Activated T-cell treated with anti-CD3 and anti-CD28 coated beads for 1 hour (primary cell): ENCODE measurements at places on chromosomes 7 and 10.

- no peak for DNase-seq
Observed at GRCh38 chr10:4529266-4529665, 296.7 kb upstream of the AKR1E2 start.

GRCh38 chr7:118040562-118040961 lies 143.4 kb upstream of the LSM8 start:
- DNase-seq = no peak

DNA sequence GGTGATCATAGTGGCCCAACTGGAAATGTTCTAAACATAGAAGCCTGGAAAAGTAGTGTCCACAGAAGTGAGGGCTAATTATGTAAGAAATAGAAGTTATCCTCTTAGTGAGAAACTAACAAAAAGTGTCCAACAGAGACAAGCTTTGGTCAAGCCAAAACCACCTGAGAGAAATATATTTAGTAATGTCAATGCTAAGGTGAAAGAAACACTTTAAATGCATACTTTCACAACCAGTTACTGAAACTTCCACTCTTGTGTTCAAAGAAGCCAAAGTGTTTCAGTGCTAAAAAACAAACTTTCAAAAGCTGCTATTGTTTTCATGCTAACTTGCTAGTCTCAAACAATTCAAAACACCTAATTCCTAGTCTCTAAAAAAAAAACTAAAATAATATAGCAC lies 18.1 kb downstream of the RAB11FIP2 start:
- no peak for DNase-seq

GRCh38 chr10:68562661-68563570 lies 2.8 kb downstream of the TET1 start:
- no peak for DNase-seq

DNA sequence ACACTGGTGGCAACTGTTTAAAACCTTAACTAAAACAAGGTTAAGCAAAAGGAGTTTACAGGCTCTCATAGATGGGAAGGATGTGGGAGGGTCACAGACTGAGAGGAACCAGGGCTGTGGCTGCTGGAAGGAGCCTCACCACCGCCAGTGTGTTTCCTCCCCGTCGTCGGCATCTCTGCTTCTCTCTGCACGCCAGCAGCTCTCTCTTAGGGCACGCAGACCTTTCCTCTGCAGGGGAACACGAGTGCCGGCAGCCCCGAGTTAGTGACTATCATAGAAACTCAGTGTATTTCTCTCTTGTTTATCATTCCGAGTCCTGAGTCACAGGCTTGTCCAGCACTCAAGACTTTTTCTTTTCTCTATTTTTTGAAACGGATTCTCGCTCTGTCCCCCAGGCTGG lies 8.1 kb upstream of the SH2D4B start:
- peak; percentile 43 for DNase-seq

GRCh38 chr10:113476191-113476590 lies 76.7 kb upstream of the HABP2 start:
- DNase-seq = no peak

DNA sequence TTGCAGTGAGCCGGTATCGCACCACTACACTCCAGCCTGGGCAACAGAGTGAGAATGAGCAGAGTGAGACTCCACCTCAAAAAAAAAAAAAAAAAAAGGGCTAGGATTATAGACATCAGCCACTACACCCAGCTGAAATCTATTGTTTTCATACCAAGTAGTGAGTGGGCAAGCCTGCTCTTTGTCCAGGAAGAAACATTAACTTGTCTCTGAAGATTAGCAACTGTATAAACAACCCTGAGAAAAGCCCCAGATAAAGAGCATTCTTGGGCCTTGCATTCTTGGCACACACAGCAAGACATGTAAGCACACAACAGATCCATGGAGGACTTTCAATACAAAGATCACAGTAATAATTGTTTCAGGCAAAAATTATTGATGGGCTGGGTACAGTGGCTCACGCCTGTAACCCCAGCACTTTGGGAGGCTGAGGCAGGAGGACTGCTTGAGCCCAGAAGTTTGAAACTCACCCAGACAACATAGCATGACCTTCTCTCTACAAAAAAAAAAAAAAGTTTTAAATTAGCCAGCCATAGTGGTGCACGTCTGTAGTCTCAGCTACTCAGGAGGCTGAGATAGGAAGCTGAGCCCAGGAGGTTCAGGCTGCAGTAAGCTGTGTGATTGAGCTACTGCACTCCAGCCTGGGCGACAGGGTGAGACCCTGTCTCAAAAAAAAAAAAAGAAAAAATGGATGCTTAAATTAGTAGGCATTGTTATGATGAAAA lies 4.4 kb downstream of the PSPH start:
- no peak for DNase-seq

GRCh38 chr10:26177341-26177740 lies 39.2 kb upstream of the GAD2 start:
- no peak for DNase-seq

GRCh38 chr7:138542183-138542582 lies 82.1 kb downstream of the TRIM24 start:
- DNase-seq = no peak

DNA sequence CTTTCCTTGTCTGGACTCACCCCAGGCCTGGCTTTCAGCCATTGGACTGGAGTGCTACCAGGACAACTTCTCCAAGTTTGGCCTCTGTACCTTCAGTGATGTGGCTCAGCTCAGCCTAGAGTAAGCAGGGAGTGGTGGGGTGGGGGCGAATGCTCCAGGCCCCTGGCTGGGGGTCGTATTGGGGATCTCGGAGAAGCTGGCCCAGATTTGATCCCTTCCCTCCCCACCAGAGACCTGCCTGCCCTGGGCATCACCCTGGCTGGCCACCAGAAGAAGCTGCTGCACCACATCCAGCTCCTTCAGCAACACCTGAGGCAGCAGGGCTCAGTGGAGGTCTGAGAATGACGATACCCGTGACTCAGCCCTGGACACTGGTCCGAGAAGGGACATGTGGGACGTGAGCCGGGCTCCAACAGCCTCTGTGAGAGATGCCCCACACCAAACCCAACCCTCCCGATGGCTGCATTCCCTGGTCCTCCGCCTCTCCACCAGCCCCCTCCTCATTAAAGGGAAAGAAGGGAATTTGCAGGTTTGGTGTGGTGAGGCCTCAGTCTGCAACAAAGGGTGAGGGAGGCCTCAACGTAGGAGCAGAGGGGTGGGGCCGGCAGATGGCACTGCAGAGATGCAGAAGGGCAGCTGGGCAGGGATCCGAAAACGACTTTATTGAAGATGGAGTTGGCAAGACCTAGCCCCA lies 14.8 kb downstream of the TRPV6 start:
- DNase-seq = no peak

GRCh38 chr7:23545493-23545892 lies 13.7 kb upstream of the TRA2A start:
- DNase-seq = no peak

DNA sequence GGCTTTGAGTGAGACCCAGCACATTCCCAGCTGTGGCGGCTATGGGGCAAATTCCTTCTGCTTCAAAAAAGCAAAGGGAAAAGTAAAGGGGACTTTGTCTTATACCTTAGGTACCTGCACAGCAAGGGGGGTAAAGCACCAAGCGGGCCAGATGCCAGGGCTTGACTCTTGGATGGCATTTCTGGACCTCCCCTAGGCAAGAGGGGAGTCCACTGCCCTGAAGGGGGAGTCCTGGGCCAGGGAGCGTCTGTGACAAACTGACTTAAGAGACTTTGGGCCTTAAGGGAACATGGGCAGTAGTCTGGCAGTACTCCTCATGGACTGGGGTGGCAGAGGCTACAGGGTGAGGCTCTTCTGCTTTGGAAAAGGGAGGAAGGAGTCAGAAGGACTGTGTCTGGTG lies 16.1 kb upstream of the FOXI2 start:
- no peak for DNase-seq

- no peak for DNase-seq
Observed at GRCh38 chr10:52379287-52379686, 65.2 kb downstream of the DKK1 start.

- peak; percentile 36 for DNase-seq
Observed at GRCh38 chr10:7408291-7409044, 2.4 kb downstream of the SFMBT2 start.

DNA sequence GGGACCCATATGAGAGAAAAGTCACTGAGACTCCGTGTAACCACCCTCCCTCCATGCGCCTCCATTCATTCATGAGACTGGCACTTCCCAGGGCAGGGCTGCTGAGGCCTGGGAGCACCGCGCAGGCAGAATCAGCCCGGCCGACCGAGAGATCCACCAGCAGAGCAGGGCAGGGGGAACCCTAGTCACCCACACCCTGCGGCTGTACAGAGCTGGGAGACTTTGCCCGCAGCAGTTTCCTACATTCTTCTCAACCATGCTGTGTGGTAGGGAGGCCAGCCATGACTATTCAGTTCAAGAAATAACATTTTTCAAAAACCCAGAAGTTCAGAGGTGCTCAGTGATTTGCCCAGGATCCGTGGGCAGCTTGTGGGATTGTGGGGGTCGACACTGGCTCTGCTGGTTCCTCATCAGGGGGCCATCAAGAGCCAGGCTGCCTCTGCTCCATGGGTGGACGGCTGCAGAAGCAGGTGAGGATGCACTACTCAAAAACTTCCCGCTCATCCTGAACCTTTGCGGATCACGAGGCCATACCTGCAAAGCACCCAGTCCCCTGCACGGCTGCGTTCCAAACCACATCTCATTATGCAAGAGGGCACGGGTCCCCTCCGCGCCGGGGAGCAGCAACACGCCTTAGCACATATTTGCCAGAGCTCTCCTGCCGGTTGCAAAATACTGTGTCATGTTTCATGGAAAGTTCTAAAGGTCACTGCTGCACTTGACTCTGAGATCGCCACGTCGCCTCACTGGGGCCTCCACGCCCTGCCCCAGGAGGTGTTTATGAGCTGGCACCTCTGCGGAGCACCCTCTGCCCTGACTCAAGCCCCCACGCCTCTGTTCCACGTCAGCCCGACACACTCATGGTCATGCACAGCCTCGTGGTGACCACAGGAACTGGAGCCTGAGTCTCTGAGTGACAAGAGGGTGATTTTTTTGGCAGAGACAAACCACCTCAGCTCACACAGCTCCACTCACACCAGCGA lies 132.0 kb downstream of the PRKAG2 start:
- DNase-seq = no peak

GRCh38 chr10:30709229-30709628 lies 79.7 kb upstream of the LYZL2 start:
- no peak for DNase-seq

GRCh38 chr7:6379886-6380285 lies 67.9 kb downstream of the DAGLB start:
- DNase-seq = no peak

DNA sequence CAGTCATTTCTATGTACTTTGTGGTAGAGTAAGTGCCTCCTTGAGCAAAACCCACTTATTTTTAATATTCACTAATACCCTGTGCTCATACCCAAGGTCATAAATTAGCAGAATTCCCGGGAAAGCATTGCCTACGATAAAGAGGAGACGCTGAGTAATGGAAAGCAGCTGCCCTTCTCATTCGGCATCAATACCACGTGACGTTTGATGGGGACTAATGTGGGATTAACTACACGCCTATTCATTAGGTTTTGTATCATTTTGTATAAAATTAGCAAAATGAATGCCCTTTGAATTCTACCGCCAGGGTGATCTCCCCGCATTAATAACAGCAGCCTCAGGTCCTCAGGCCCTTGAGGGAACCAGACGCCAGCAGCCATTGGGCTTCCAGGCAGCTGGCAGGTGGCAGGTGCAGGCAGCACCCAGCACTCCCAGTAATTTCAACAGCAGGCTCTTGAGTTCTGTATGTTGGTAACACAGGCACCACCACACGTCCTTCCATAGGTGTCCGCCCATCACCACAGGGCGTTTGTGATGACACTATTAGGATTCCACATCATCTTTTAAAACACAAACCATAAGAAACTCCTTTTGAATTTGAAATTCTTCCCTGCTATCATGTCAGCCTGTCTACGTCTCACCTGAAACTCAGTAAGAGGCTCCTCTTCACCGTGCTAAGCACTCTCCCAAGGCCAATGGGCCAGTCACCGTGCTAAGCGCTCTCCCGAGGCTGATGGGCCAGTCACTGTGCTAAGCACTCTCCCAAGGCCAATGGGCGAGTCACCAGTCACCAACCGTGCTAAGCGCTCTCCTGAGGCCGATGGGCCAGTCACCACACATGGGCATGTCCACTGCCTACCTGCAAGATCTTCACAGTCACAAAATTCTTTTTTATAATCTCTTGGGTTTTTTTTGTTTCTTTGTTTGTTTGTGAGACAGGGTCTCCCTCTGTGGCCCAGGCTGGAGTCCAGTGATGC lies 509.4 kb downstream of the PTPRN2 start:
- DNase-seq = no peak

- no peak for DNase-seq
Observed at GRCh38 chr7:158811461-158811860, 17.8 kb downstream of the ESYT2 start.

DNA sequence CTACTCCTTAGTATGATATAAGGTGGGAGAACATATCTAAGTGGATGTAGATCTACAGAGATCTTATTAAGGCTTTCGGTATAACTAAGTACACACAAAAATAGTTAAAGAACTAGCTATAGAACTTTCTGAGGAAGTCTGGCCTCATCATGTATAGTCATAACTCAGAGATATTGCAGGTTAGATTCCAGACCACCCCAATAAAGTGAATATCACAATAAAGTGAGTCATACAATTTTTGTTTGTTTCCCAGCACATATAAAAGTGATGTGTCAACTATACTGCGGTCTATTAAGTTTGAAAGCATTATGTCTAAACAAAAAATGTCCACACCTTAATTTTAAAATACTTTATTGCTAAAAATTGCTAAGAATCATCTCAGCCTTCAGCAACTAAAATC lies 24.7 kb upstream of the SEMA3A start:
- DNase-seq = no peak

- no peak for DNase-seq
Observed at GRCh38 chr7:1458683-1459511, at the start of gene MICALL2. Gene MICALL2 (minus strand): TSS chr7:1459470. CDS start chr7:1459326, 144 bp downstream.

DNA sequence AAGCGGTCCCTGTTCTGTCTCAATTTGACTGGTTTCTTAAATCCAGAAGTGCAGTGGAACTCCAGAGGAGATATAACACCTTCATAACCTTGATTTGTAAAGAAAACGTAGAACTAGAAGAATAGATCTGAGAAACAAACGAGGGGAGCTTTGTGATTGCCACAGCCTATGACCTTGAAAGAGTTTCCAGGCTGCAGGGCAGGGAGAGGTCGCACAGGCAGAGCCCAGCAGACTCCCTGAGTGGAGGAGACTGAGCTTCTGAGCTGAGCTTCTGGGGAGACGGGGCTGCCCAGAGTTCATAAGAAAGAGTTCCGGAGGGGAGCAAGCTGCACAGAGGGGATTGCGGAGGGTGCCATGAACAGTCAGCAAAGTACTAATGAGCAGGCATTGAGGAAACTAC lies 57.8 kb downstream of the FAM185A start:
- no peak for DNase-seq

DNA sequence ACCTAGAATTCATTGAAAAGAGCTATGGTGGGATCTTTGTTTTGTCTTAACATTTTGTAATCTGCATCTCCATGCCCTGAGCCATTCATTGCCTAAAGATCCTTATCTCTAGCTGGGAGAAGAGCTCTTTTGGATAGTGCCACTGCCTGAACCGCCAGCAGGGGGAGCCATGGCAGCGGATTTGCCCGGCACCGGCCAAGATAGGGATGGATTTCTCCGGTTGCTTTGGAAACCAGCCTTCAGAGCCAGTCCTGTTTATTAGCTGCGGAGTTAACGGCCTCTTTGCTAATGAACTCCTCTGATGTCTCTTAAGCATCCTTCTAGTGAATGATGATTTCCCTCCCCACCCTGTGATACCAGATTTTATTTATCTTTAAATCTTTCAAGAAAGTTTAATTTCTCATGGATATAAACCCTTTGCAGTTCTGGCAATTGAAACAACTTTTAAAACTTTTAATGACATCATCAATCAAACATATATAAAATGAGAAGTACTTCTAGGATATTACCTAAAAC lies 58.2 kb upstream of the LYZL2 start:
- DNase-seq = peak; percentile 72

- no peak for DNase-seq
Observed at GRCh38 chr10:103843854-103844570, 11.4 kb downstream of the SH3PXD2A start.

GRCh38 chr7:130322615-130323014 lies 22.0 kb upstream of the CPA5 start:
- no peak for DNase-seq
